Caudate nucleus (tissue), 63 donors: ENCODE measurements at places on chromosomes 4 and X.

GRCh38 chrX:72052415-72053090 lies 79.2 kb downstream of the RTL5 start:
- no peak for DNase-seq

- no peak for DNase-seq
Measured at GRCh38 chr4:25449270-25449669, 72.2 kb downstream of the ANAPC4 start.

- peak; percentile 40 for DNase-seq
Measured at GRCh38 chr4:2041239-2042130, 17.6 kb upstream of the NAT8L start.

DNA sequence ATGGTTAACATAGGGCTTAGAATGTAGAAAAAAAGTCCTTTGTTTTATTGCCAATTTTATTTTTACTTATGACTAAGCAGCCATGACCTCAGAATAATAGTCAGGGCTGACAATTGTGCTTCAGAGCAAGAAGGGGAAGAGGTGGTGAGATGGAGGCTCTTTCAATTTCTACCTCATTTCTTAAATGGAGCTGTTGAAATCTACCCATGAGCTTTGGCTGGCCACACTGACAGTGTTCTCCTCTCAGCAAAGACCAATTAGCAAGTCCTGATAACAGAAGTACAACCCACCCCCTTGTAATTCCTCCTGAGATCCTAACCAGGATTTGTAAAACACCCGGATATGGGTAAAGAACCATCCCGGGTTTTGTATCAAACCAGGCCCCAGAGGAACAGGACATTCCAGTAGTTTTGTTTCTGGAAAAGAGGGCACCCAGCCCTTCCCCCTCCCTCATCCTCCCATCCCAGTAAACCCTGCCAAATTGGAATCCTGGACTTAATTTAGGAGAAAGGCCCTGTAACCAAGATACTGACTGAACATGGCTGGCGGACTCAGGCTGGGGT lies at the start of gene HEPH:
Gene HEPH, plus strand, starts transcription at position 399 of the 563 bp plus-strand sequence. CDS start 6,324 bp downstream, outside the sequence.
- no peak for DNase-seq

GRCh38 chr4:186027405-186027804 lies 41.6 kb upstream of the TLR3 start:
- no peak for DNase-seq

DNA sequence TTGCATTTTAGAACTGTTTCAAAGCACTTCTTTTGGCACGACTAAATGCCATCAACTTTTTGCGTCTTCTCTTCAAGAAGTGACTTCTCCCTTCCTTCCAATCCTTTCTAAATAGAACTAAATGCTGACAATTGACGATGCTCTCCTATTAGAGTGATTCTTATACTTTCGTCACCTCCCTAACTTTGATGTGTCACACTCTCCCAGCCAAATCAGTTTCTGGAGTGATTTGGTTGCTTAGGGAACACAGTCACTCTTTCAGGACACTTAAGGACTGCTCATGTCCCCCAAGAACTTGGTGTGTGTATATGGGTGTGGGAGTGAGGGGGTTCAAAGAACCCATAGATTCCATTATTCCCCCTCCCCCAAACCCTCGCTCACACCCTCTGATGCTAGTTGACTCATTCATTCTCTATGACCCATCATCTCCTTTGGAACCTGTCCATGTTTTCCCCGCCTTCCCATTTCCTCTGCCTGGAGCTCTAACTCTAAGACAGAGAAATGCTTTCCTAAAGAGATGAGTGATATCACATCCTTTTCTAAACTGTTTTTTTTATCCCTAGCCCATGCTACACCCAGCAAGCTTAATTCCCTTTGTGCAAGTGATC lies 26.8 kb upstream of the AREG start:
- DNase-seq: no peak

DNA sequence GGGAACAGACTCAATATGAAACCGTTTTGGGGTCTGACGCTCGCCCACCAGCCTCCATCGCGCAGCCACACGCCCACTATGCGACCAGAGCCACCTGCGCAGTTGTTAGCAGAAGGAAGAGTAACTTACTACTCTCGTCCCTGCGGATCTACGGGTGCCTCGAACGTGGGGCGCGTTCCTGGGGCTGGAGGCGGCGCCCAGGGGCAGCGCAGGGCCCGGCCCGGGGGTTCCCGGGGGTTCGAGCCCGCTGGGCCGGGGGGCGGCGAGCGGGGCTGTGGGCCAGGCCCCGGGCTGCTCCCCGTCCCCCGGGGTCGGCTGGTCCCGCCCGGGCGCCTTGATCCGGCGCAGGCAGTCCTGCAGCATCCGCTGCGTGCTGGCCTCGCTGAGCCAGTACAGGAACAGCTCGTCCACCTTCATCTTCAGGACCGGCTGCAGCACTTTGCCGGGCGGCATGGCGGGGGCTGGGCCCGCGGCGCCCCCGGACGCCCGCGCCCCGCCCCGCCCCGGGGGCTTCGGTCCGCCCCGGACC lies 404 bp downstream of the PPP2R3B start:
- DNase-seq: no peak

GRCh38 chr4:48742412-48742811 lies 37.7 kb downstream of the FRYL start:
- DNase-seq: no peak

- no peak for DNase-seq
Measured at GRCh38 chr4:104425948-104426347, 68.7 kb downstream of the CXXC4 start.
